Naive thymus-derived CD8-positive, alpha-beta T cell (primary cell): ENCODE measurements at places on chromosomes 3 and 15. TPM values are rescaled to one million over a fixed set of nuclear protein-coding genes. Genes with fewer than 3 reads are reported as not detected.

ISLR2 gene
- not detected for polyA plus RNA-seq

PDHB gene
- 92.2 TPM for polyA plus RNA-seq

MAP6D1 gene
- 0.58 TPM for polyA plus RNA-seq

ATP2B2 gene
- polyA plus RNA-seq: not detected

SLC7A14 gene
- not detected for polyA plus RNA-seq

LRRC49 gene
- polyA plus RNA-seq: not detected

NRG4 gene
- polyA plus RNA-seq: not detected
